NCI-H69 (cell line): ENCODE measurements at places on chromosomes 16 and 17.

GRCh38 chr17:39015546-39015935, 48.3 kb upstream of the FBXO47 start:
- no peak for DNase-seq

- peak; percentile 53 for DNase-seq
Measured at GRCh38 chr17:81339191-81339533, 44.1 kb upstream of the SLC38A10 start.

DNA sequence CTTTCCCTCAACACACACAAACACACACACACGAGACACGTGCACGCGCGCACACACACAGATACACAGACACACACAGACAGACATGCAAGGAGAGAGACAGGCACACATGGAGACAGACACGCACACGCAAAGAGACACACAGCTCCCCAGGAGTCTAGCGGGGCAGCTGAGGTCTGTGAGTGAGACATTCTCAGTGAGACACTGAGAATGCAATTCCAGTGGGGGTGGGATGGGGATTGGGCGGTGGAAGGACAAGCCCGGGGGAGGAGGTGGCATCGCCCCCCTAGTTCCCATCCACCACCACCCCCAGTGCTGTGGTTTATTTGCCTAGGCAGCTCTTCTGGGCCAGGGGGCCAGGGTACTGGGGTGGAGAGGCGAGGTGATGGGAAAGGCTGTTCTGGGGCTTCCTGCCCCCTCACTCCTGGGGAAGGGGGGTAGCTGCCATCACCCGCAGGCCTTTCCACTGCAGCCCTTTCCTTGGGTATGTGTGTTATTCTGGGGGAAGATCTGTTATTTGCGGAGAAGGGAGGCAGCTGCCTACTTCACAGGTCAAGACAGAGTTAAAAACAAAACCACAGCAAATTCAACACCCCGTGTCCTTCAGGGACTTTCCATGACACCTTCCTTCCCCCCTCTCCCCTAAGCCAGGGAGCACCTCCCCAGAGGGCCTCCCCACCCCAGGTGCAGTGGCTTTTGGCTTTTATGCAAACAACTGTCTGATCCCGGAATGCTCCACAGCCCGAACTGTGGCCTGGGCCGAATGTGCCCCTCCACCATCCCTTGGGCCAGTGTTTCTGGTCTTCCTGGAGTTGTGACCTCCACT, 18.0 kb downstream of the GRB7 start:
- no peak for DNase-seq

- DNase-seq, result no peak
Measured at GRCh38 chr16:20704281-20704680, 6.8 kb upstream of the ACSM1 start.

DNA sequence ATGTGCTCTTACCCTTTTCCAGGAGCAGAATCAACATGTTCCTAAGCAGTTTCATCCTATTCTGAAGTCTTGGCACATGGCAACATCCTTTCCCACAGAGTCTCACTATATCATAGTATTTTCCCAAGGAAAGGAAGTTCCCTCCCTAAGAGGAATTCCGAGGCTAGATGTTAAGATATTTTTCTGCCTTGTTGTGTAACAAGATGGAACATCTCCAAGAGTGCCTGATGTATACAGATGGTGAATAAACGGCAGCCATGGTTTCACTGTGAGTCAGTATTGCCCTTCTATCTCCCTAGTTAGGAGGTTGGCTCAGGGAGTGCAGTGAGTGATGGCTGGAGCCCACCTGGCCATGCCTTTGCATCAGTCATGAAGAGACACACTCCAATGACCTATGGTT, 48.2 kb downstream of the SPACA3 start:
- DNase-seq, result no peak

GRCh38 chr17:82586576-82587233, 61.5 kb downstream of the WDR45B start:
- no peak for DNase-seq

DNA sequence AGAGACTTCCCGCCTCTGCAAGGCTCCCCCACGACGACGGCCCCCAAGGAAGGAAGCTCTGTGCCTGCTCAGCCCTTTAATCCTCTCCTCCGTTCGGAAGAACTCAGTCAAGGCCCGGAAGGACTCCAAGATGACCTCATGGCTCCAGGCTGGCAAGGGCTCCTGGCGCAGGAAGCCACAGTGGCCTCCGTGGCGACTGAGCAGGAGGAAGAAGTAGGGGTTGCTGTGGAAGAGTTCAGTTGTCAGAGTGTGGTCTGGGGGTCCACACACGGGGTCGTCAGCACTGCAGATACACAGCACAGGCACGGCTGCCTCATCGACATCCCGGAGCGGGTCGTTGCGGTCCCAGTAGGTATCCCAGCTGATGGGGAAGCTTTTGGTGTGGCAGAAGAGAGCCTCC, 4.2 kb downstream of the ABHD15 start:
- DNase-seq, result no peak

DNA sequence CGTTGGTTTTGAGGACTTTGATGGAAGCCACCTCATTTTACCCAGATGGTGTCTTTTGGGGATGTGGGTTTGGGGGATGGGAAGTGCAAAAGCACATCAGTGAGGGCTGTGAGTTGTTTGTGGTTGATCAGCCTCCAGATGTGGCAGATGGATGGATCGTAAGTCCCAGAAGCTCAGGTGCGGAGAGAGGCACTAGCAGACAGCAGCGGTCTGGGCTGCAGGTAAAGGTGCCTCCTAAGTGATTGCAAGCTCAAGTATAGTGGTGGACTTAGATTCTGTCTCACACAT, 18.0 kb downstream of the HS3ST3B1 start:
- no peak for DNase-seq

DNA sequence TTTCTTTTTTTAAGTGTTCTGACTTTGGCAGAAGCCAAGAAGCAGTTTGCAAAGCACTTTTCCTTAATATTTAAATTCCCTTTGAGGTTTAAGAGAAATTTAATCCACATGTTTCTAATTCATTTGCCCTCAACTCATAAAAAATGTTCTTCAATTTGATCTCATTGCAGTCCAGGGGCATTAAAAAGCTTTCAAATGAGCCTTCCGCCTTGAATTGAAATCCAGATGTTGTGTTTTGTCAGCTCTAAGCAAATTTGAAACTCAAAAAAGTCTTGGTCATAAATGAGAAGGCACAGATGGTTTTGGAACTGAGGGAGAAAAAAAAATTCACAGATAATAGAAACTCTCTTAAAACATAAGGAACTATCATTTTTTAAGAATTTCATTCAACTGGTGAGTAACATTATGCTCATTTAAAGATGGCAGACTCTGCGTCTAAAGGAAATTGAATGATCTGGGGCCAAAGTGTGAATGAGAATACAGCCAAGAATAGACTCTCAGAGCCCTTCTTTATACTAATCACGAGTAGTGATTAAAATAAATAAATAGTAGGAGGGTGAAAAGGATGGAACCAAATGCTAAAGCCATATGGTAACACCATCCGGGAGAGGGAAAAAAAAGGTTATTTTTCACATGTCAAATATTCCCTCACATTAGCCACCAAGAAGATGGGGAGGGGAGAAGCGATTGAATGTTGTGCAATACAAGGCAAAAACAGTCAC, 1304.7 kb downstream of the CDH8 start:
- no peak for DNase-seq

DNA sequence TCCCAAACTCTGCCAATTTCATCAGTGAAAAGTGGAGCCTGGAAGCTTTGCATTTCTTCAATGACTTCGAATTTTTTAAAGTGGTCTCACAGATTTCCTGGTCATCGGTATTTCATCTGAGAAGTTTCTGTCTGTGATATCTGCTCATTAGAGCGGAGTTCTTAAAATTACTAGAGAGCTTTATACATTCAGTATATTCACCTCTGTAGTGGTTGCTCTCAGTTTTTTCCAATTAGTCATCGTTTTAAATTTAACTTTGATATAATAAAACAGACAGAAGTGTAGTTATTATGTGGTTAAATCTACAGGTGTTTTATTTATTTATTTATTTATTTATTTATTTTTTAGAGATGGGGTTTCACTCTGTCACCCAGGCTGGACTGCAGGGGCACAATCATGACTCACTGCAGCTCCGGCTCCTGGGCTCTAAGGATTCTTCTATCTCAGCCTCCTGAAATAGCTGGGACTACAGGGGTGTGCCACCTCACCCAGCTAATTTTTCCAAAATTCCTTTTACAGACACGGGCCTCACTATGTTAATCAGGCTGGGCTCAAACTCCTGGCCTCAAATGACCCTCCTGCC, 16.0 kb downstream of the ARHGAP17 start:
- no peak for DNase-seq

GRCh38 chr17:44820631-44821212, 9.4 kb downstream of the GJC1 start:
- DNase-seq, result peak; percentile 98

GRCh38 chr16:3091551-3091950, 7.5 kb downstream of the ZSCAN10 start:
- DNase-seq, result no peak

DNA sequence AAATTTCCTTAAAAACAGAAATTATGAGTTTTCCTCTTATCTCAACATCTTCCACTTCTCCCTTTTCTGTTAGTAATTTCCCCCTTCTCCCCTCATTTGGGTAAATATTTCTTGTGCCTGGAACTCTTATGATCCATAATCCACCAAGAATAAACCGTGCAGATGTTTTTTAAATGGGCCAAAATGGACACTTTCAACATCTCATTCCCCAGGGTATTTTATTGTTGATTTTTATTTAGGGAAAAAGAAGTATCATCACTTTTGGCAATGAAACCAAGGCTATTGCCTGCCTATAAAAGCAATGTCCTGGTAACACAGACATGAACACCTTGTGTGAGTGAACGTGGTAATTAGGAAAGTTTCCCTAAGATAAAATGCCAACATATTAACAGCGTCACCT, 54.6 kb downstream of the IRX6 start:
- no peak for DNase-seq

DNA sequence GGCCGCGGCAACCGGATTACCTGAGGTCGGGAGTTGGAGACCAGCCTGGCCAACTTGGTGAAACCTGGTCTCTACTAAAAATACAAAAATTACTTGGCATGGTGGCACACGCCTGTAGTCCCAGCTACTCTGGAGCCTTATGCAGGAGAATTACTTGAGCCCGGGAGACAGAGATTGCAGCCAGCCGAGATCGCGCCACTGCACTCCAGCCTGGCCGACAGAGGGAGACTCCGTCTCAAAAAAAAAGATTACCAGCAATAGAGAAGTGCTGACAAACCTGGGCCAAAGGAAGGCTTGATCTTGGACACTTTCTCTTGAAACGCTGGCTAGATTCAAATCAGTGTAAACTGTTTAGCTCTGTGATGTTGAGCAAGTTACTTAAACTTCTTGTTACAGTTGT, 4.3 kb downstream of the MT1H start:
- DNase-seq, result no peak

DNA sequence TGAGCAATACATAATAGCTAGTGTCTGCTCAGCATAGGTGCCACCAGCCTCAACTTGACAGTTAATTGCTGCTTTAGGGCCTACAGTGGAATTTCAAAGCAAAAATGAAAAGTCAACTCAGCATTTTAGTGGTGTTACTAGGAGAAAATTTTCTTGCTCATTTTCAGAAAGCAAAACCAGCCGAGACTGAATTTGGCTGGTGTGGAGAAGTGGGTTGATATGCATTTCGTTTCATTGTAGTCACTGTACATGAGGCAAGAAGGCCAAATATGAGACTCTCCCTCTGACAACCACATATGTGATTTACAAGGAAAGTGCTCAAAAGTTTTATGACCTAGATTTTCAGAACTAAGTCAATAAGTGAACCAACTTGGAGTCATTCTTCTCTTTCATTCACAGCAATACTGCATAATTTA, 54.0 kb downstream of the DUSP14 start:
- no peak for DNase-seq

DNA sequence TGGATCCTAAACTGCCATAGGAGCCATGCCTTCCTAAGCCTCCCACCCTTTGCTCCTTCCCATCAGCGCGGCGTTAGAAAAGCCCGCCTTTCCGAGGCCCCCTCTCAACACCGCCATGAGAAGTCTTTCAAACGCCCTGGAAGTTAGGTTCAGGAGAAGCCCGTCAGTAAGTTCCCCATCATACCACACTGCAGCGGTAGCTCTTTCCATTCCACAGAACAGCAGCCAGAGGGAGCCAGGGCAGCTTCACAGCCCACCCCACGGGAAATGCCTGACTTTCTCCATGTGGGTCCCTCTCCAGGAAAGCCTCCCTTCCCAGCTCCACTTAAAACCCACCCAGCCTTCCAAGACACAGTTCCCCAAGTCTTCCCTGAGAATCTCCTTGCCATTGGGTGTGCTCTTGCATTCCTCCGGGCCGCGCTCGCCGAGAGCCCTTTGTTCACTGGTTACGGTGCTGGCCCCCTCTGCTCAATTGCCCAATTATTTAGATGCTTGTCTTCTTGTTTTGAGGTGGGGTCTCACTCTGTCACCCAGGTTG, 28.7 kb downstream of the KIAA0513 start:
- DNase-seq, result peak; percentile 2

- no peak for DNase-seq
Measured at GRCh38 chr17:55577687-55578086, 66.4 kb upstream of the SMIM36 start.

- DNase-seq, result peak; percentile 72
Measured at GRCh38 chr17:14302431-14303099, 1.7 kb downstream of the HS3ST3B1 start.

DNA sequence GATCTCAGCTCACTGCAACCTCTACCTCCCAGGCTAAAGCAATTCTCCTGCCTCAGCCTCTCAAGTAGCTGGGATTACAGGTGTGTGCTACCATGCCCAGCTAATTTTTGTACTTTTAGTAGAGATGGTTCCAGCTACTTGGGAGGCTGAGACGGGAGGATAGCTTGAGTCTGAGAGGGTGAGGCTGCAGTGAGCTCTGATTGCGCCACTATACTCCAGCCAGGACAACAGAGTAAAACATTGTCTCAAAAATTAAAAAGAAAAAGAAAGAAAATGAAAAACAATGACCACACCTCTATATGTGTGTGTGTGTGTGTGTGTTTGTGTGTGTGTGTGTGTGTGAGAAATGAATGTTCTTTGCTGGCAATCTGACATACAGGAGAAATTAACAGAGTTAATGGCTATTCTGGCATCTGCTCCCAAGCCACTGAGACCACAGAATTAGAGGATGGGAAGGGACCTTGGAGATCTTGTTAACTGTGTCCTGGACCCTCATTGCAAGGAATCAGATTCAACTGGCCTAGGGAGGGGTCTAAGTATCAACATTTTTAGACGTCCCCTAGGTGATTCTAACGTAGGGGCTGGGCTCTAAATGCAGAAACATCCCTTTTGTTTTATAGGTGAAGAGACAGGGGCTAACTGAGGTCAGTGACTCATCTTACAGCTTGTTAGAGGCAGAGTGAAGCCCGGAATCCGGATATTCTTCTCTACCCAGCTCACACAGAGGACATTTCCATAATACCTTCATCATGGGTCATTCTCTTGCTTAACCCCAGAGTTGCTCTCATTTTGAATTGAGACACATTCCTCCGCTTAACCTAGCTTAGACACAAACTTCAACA, 16.4 kb upstream of the MARCHF10 start:
- DNase-seq, result no peak

- no peak for DNase-seq
Measured at GRCh38 chr16:64074706-64075105, 1047.2 kb downstream of the CDH11 start.
